ENCODE measurements at places on chromosomes 6 and 20. TPM values are rescaled to one million over a fixed set of nuclear protein-coding genes. Genes with fewer than 3 reads are reported as not detected.

The LY6G6F gene
- not detected for total RNA-seq

The VWA7 gene
- total RNA-seq: 0.19 TPM

The TSPO2 gene
- not detected for total RNA-seq

The TP53TG5 gene
- total RNA-seq: not detected
